ENCODE measurements at places on chromosomes 7 and 10.

GRCh38 chr10:86261941-86262687 lies 104.5 kb downstream of the GRID1 start:
- DNase-seq, result peak; percentile 43

GRCh38 chr10:5719546-5719945 lies 34.9 kb downstream of the TASOR2 start:
- no peak for DNase-seq

DNA sequence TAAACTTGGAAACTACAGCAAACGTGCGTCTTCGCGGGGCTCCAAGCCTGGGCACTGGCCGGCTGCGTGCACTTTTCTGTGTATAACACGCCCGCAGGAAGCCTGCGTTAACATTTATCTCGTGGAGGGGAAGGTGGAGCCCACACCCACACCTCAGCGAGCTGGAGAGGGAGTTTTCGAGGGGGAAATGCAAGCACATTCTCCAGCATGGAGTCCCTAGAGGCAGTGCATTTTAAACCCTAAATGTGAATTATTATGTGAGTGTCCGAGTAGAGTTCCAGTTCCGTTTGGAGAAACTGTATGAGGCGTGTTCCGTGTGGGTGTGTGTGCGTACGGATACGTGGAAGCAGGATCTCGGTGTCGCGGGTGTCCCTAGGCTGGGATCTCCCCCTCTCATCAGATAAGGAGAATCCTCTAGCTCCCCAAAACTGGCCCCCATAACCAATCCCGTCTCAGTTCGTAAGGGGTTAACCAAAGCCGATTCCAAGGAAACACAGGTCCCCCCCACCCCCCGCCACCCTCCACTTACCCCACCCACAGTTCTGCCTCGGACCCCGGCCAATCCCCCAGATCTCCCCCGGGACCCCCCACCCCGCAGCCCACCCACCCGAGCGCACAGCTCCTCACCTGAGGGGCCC lies 403 bp downstream of the CDK6 start:
- DNase-seq, result peak; percentile 61

- no peak for DNase-seq
Observed at GRCh38 chr10:81704596-81704995, 170.4 kb upstream of the NRG3 start.

DNA sequence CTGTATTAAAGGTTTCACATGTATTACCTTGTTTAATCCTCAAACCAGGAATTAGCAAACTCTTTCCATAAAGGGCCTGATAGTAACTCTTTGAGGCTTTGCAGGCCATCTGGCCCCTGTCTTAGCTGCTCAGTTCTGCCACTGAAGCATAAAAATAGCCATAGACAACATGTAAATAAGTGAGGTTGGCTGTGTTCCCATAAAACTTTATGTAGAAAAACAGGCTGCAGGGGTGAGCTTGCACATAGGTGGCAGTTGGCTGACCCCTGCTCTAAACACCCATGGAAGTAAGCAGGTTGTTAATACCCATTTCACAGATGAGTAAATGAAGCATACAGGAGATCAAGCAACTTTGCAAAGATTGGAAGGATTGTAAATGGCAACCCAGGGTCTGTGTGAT lies 1279.2 kb upstream of the AUTS2 start:
- no peak for DNase-seq

DNA sequence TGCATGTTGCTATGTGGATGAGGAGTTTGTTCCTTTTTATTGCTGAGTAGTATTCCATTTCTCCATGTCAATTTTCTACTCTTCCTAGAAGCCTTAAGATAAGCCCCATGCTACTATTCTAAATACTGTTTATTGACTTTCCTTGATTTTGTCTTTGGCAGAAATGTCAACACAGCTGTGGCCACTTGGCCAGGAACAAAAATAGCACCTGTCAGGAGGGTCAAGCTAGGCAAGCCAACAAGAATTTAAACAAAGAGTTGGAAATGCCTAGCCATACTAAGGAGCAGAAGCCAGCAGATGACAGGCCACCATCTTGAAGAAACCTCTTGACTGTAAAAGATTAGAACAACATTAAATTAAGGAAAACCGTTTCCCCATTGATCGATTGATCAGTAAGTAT lies 34.7 kb downstream of the JAZF1 start:
- no peak for DNase-seq

GRCh38 chr7:149041350-149041749 lies 13.0 kb upstream of the PDIA4 start:
- no peak for DNase-seq

GRCh38 chr10:48931188-48931587 lies 8.5 kb downstream of the LRRC18 start:
- no peak for DNase-seq

- no peak for DNase-seq
Observed at GRCh38 chr7:100684534-100685042, 9.5 kb downstream of the GIGYF1 start.

DNA sequence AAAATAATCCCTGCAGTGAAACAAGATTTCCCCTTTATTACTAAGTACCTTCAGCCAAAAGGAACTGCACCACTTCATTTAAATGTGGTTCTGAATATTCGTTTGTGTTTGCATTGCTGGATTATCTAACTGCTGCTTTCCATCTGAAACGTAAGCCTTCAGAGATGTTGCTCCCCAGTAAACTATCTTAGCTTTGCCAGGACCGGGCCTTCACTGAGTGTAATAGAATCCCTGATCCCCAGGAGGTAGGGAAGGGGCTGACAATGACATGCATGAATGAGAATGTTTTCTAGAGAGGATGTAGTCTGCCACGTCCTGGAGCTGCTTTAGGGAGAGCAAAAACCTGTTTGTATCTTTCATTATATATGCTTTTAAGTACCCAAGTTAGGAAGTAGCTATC lies 19.5 kb upstream of the INSYN2A start:
- no peak for DNase-seq
